ENCODE measurements at places on chromosomes 3 and 15. TPM values are rescaled to one million over a fixed set of nuclear protein-coding genes. Genes with fewer than 3 reads are reported as not detected.

DNA sequence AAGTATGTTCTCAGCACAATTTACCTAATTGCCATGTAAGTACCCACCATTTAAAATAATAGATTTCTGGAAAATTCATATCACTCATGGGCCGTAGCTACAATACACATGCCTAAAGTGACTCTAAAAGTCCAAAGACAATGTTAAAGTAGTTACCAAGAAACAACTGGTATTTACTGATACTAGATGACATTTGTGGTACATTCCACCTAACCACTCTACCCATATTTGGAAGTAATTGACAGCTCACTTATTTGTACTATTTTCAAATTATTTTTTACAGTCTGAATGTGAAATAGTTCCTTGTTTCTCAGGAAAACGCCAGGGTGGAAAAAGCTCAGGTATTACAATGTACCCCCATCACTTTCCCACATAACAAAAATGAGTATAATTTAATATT, 573.0 kb downstream of the MECOM start:
- H3K4me1 ChIP-seq, result no peaks in the 10 kb centered on the region
- H3K36me3 ChIP-seq, result no peaks in the 10 kb centered on the region
- H3K4me3 ChIP-seq, result no peak overlapping the region
- DNase-seq, result no peak

- H3K36me3 ChIP-seq, result peaks cover 4% of the 10 kb centered on the region
- no peak overlapping the region for H3K4me3 ChIP-seq
- no peak for DNase-seq
- H3K4me1 ChIP-seq, result no peaks in the 10 kb centered on the region
- H3K27me3 ChIP-seq, result no peaks in the 10 kb centered on the region
- no peak overlapping the region for H3K27ac ChIP-seq
These were observed 56.8 kb downstream of the PXYLP1 start for GRCh38 chr3:141288336-141288990.

GRCh38 chr3:144165482-144165881, 193.9 kb downstream of the DIPK2A start:
- no peak for DNase-seq
- H3K27me3 ChIP-seq, result no peaks in the 10 kb centered on the region
- no peak overlapping the region for H3K27ac ChIP-seq
- no peaks in the 10 kb centered on the region for H3K36me3 ChIP-seq

The TM4SF18 gene
- total RNA-seq, result 3.3 TPM
